NCI-H345 (cell line): ENCODE measurements at places on chromosomes 7 and 10.
A peak's percentile ranks its signal among the peaks of the same experiment; 100 is the strongest.

GRCh38 chr7:92836489-92836999 is at the start of gene CDK6:
CDK6 (minus strand) TSS chr7:92836573; CDS start chr7:92833323, 3,250 bp downstream.
- no peak for DNase-seq

GRCh38 chr7:149125189-149125862 is 798 bp downstream of the ZNF425 start:
- no peak for DNase-seq

- no peak for DNase-seq
Measured at GRCh38 chr7:71424166-71425035, 292.5 kb downstream of the GALNT17 start.

- DNase-seq = peak; percentile 39
Measured at GRCh38 chr10:48363617-48364355, 57.3 kb downstream of the MAPK8 start.

DNA sequence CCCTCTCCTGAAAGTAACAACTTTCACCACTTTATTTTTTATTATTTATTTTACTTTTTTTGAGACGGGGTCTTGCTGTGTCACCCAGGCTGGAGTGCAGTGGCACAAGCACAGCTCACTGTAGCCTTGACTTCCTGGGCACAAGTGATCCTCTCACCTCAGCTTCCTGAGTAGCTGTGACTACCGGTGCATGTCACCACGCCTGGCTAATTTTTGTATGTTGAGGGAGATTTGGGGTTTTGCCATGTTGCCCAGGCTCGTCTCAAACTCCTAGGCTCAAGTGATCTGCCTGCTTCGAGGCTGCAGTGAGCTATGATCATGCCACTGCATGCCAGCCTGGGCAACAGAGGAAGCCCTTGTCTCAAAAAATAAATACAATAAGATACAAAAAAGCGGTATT is 14.9 kb upstream of the SLIT1 start:
- no peak for DNase-seq

- DNase-seq = no peak
Measured at GRCh38 chr7:158266426-158266816, 321.2 kb downstream of the PTPRN2 start.

DNA sequence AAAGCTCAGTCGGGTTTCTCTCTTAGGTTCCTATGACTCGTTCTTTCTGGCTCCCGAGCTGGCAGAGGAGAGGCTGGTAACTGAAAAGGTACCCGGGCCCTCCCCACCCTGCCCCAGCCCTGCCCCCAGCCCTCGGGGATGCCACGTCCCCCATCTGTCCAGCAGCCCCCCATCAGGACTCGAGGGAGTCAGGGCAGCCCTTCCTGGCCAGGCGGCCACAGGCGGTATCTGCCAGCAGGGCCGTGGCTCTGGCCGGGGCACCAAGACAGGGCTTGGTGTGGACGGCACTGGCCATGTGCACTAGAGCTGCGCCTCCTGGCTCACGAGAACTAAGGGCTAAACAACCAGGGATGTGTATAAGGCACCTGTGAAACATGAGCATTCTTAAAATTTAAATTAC is 29.7 kb downstream of the KNDC1 start:
- no peak for DNase-seq

DNA sequence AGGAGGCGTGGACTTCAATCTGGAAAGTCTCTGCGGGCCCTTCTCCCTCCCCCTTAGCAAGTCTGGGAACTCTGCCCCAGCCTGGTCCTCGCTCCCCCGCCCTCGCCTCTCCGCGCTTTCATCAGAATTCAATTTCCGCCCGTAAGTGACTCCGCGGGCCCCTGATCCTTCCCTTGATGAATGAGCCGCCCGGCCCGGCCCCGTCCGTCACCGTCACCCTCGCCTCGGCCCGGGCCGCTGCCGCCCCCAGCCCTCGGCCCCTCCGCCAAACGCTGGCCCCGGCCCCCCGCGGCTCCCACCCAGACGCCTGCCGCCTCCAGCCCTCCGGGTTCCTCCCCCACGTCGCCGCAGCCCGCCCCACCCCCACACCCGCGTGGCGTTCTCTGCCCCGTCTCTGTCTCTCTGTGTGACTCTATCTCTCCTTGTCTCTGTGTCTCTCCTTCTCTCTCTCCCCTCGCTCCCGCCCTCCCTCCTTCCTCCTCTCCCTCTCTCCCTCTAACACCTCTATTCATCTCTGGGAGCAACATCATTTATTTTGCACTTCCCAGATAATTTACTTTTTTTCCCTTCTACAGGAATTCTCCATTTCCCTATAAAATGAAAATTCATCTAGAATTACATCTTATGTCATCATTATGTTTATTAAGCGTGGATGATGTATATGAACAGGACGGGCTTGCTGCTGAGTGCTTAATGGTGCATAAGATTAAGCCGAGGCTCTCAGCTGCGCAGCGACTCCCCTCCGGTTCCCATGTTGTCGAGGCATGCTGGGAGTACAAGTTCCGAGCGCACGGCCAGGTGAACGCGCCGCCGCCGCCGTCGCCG is 91.2 kb upstream of the PAX2 start:
- DNase-seq = peak; percentile 7

- DNase-seq = no peak
Measured at GRCh38 chr10:24385776-24386175, 176.8 kb downstream of the KIAA1217 start.

- DNase-seq = no peak
Measured at GRCh38 chr10:29691564-29692072, 56.8 kb upstream of the SVIL start.

DNA sequence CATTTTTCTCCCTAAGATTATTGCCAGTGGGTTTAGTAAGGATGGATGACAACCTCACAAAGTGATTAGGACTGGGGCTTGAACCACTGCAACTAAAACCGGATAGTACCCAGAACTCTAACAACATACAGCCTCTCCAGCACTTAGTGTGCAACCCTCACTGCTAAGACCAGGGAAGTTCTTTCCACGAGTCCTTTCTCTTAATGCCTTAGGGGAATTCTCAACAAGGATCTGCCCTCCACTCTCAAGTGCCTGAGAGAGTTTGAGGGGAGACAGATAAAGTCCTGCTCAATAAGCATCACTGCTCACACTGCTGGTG is 104.6 kb downstream of the NRP1 start:
- DNase-seq = no peak

DNA sequence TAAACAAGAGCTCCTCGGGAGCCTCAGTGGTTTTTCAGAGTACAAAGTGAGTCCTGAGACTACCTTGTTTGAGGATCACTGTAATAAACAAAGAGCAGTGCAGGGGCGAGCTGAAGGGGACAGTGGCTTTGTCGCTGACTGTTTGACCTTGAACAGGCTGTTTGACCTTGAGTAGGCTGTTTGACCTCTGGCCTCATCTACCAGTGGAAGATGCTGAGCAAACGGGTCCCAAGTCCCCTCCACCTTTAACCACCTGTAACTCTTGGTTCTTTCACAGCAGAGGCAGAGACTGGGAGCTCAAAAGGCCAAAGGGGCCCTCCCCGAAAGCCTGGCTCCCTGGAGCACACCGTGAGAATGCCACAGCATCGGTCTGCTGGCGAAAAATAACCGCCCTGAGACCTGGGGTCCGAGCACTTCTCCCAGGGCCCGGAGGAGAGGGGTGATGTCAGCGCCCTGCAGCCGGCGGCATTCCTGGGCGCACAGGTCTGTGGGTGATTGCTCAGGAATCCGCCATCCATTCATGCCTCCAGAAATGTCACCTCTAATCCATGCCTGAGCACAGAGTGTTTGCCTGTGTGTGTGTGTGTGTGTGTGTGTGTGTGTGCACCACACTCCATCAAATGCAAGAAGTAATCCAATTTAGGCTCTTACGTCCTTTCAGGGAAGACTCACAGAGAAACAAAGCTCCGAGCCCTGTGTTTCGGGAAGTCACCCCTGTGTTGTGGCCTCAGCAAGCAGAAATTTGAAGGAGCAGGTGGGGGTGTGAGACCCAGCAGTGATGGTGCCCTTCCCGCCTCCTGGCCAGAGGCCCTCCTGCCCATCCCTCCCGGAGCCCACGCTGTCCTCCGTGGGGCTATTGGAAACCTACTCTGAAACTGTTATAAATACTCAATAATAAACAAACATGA is 66.5 kb downstream of the ASB13 start:
- DNase-seq = no peak

DNA sequence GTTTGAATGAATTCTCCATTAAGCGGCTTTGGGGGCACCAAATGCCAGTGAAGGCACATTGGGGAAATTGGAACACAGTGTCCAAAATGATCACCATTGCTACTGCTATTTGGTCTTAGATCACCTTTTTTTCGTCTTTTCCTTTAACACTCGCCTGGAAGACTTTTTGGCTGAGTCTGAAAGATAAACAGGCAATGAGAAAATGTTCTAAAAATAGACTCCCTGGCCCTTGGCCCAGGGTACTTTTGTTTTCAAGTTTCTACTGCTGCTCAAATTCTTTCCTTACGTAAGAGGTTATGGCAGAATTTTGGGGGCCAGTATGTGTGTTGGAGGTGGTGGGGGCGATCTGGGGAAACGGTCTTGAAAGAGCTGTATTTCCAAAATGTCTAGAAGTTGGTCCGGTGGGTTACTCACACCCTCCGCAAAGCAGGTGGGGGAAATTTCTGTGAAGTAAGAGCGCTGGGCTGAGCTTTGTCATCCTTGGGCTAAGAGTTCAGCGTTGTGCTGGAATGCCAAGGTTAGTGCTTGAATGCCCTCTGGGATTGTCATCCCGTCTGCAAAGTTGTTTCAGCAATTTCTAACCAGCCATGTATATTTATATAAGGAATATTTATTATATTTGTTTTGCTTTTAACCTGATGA is 1.3 kb upstream of the ITPRIP start:
- DNase-seq = no peak

GRCh38 chr7:137684776-137685175 is 162.0 kb downstream of the DGKI start:
- DNase-seq = no peak

GRCh38 chr7:27533652-27534081 is 129.0 kb downstream of the HIBADH start:
- no peak for DNase-seq

- DNase-seq = no peak
Measured at GRCh38 chr10:6185039-6185716, 17.6 kb upstream of the PFKFB3 start.

DNA sequence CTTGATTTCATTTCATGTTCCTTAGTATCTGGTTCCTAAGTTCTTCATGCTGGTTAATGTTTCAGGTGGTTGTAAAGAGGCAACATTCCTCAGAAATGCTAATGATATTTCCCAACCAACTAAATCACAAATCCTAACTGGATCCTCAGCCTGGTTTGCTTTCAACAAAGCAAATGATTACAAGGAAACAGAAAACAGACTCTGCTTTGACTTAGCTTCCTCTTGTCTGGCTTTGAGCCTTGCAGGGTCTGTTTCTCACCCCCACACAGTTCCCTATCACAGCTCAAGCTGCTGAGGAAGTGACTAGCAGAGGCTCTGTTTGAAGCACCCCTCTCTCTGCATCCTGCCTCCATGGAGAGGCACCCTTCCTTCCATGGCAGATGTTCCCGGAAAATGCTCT is 130.2 kb upstream of the CTTNBP2 start:
- no peak for DNase-seq

GRCh38 chr7:114415064-114415989 is 712 bp downstream of the FOXP2 start:
- DNase-seq = peak; percentile 44

GRCh38 chr7:111424768-111425167 is 137.5 kb downstream of the IMMP2L start:
- DNase-seq = no peak

DNA sequence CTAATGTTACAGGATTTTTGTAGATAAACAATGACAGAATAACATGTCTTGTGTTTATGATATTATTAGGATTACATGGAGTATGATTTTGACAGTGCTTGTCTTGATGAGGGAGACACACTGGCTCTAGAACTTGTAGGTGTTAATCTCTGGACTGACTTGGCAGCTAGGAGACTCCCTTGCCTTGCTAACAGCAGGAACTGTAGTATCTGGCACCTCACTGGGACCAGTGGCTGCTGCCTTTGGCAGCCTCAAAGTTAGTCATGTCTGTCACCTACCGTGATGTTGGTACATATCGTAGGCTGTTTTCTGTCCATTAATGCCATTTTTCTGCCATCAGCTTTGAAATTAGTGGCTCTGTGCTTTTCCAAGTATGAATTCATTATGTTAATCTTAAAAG is 261.5 kb downstream of the CDK14 start:
- DNase-seq = no peak

DNA sequence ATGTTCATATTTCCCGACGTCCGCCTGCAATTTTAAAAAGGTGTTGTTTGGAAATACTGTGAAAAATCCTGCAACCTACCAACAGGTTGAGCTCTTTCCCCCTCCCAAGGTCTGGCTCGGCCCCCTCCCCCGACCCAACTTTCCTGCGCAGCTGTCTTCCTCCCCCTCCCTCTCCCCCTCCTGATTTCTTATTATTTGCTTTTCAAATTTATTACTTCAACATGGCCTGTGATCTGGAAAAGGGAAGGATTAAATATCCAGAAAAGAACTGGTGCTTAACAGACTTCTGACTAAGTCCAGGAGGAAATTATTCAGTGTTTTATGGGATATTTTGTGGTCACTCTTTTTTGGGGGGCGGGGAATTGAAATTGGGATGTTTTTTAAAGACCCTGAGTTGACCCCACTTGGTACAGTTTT is 2.4 kb downstream of the ARID5B start:
- no peak for DNase-seq

DNA sequence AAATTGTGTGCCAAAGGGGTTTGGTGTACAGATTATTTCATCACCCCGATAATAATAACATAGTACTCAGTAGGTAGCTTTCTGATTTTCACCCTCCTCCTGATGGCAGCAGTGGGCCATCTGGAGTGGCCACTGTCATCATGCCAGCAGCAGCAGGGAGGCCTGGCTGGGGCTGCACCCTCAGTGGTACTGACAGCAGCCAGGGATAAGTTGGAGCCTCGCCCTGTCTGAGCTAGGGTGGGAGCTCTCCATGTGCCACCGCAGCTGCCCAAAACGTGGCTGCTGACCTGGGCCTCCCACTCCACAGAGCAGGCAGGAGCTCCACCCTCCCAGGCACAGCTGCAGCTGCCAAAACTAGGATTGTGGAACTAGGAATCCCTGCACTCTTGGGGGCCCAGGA is 700.8 kb upstream of the KCND2 start:
- DNase-seq = no peak

DNA sequence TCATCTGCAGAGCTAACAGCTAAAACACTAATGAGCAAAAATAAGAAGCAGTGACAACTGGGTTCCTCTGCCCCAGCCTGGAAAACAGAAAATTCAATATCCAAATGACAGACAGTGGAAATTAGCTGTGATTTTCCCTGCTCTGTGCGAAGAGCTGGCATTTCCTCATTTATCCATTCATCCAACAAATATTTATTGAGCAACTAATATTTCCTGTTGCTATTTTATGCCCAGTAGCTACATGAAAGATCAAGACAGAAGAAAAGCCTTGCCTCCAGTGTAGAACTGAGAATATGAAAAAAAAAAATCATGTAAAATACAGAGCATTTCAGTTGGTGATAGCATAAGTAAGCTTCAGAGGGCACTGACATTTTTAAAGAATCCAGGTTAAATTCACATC is 140.9 kb downstream of the ABCA13 start:
- no peak for DNase-seq

DNA sequence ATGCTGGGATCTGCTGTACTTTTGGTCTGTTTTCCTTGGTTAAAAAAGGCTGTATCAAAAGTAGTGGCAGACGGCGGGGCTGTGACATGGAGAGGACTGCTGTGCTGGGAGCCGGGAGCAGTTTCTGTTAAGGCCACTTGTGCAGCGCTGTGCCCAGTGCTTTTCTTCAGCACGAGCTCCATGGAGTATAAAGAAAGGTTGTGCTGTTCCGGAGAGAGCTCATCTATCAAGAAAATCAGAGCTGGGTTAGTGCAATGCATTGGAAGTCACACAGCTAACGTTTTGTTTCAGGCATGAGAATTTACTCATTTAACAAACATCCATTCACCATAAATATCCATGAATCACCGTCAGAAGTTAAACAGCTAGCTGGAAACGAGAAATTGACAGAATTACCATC is 62.0 kb downstream of the KIAA1549 start:
- no peak for DNase-seq
